Naive thymus-derived CD8-positive, alpha-beta T cell (primary cell): ENCODE measurements at places on chromosomes 5 and 9.
A peak's percentile ranks its signal among the peaks of the same experiment; 100 is the strongest.

DNA sequence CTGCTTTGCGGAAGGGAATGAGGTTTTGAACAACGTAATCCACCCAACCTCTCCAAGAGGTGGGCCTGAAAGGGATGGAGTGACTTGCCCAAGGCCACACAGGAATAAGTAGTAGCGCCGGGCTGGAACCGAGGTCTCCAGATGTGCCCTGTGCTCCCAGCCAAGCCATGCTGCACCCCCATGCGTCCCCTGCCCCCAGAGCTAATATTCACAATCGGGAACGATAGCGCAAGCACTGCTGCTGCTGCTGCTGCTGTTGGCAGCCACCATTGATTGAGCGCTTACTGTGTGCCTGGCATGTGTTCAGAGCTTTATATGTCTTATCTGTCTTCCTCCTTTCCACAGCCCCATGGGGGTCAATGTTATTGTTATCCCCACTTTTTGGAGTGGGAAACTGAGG is 43.9 kb downstream of the AMBP start:
- DNase-seq, result no peak
- no peaks in the 10 kb centered on the region for H3K27me3 ChIP-seq
- H3K36me3 ChIP-seq, result no peaks in the 10 kb centered on the region
- H3K4me3 ChIP-seq, result no peak overlapping the region
- no peaks in the 10 kb centered on the region for H3K4me1 ChIP-seq

- no peaks in the 10 kb centered on the region for H3K27me3 ChIP-seq
- H3K36me3 ChIP-seq, result no peaks in the 10 kb centered on the region
- no peak for DNase-seq
Measured at GRCh38 chr5:81755320-81755719, 4.4 kb upstream of the SSBP2 start.

- no peaks in the 10 kb centered on the region for H3K4me1 ChIP-seq
- H3K27ac ChIP-seq, result no peak overlapping the region
- H3K36me3 ChIP-seq, result no peaks in the 10 kb centered on the region
- DNase-seq, result no peak
- H3K27me3 ChIP-seq, result peaks cover 12% of the 10 kb centered on the region
- no peak overlapping the region for H3K4me3 ChIP-seq
Measured at GRCh38 chr5:154562244-154562880, 84.3 kb upstream of the HAND1 start.

DNA sequence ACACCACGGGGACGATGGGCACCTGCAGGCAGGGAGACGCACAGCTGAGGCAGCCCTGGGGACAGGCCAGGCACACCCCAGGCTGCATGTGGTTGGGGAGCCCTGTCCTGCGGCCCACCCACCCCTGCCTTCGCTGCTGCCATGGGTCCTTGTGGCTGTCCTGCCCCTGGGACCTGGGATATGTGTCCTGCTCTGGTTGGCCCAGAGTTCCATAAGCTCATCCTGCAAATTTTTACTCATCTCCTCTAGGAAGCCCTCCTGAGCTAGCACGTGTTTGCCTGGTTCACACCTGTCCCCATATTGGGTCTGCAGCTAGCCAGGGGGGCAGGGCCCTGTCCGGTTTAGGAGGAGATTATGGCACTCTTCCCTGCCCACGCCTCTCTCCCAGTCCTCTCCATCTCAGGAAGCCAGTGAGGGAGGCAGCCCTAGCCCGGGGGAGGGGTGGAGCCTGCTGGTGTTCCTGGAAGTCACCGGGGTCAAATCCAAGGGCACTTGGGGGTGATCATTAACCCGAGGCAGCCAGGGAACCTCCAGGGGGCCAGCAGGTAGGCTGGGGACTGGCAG is 12.2 kb downstream of the EGFL7 start:
- H3K27me3 ChIP-seq, result peaks cover 1% of the 10 kb centered on the region
- no peak for DNase-seq
- no peaks in the 10 kb centered on the region for H3K36me3 ChIP-seq
- H3K4me1 ChIP-seq, result peaks cover 7% of the 10 kb centered on the region

DNA sequence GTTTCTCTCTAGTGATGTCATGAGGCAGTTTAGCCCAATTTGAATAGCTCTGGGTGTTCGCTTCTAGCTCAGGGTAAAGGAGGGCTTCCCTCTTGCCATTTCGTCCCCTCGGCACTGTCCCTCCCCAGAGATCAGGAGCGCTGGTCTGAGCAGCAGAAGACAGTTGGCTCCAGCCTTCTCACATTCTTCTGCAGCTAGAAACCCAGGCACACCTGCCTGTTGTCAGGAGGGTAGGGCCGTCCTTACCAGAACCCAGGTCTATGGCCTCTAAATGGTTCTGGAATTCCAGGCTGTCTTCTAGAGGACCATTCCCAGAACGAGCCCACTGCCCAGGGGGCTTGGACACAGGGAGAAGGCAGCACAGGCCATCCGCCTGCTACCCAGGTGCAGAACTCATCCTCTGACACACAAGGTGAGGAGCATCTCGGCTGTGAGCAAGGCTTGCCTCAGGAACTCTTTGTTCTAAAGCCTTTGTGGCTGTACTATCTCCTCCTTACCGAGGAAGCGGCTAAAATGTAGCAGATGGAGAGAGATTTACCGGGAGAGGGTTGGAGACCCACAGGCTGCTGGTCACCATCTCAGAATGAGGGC is 255.6 kb upstream of the IRX2 start:
- H3K36me3 ChIP-seq, result no peaks in the 10 kb centered on the region
- H3K4me1 ChIP-seq, result no peaks in the 10 kb centered on the region
- H3K27me3 ChIP-seq, result no peaks in the 10 kb centered on the region
- H3K27ac ChIP-seq, result no peak overlapping the region
- no peak for DNase-seq

GRCh38 chr5:146334074-146334533 is 4.5 kb upstream of the POU4F3 start:
- peaks cover 15% of the 10 kb centered on the region for H3K4me1 ChIP-seq
- DNase-seq, result no peak
- H3K27me3 ChIP-seq, result peaks cover 73% of the 10 kb centered on the region
- no peak overlapping the region for H3K4me3 ChIP-seq

- H3K27ac ChIP-seq, result no peak overlapping the region
- H3K27me3 ChIP-seq, result peaks cover 10% of the 10 kb centered on the region
- no peaks in the 10 kb centered on the region for H3K4me1 ChIP-seq
- no peak for DNase-seq
- H3K36me3 ChIP-seq, result no peaks in the 10 kb centered on the region
Measured at GRCh38 chr5:156783092-156783491, 67.0 kb upstream of the PPP1R2B start.

- no peak overlapping the region for H3K4me3 ChIP-seq
- peaks cover 8% of the 10 kb centered on the region for H3K4me1 ChIP-seq
- no peaks in the 10 kb centered on the region for H3K27me3 ChIP-seq
- H3K36me3 ChIP-seq, result peaks cover 4% of the 10 kb centered on the region
Measured at GRCh38 chr9:35027374-35027773, 37.8 kb downstream of the DNAJB5 start.

- no peaks in the 10 kb centered on the region for H3K27me3 ChIP-seq
- no peaks in the 10 kb centered on the region for H3K4me1 ChIP-seq
- DNase-seq, result peak; percentile 52
Measured at GRCh38 chr9:36728651-36729520, 156.2 kb downstream of the MELK start.

DNA sequence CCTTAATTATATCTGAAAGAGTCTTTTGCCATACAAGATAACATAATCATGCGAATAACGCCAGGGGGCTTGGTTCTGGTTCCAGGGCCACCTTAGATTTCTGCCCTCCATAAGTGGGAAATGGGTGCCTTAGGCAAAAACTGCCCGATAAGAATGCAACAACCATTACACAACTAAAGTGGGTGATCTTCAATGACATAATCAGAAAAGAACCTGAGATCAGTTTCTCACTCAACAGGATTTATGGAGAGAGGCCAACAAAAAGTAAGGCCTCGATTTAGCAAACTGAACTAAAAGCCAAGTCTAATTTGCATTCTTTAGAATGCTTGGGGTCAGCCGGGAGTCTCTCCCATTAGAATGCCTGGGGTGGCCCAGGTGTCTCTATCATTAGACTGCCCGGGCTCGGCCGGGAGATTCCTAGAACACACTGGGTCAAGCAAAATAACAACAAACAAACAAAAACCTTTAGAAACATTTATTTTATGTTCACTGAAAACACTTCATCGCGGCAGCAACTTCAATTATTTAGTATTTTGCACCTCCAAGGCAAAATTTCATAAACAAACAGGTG is 194.8 kb downstream of the AUH start:
- DNase-seq, result no peak
- H3K4me1 ChIP-seq, result peaks cover 24% of the 10 kb centered on the region
- no peak overlapping the region for H3K27ac ChIP-seq
- H3K4me3 ChIP-seq, result no peak overlapping the region

DNA sequence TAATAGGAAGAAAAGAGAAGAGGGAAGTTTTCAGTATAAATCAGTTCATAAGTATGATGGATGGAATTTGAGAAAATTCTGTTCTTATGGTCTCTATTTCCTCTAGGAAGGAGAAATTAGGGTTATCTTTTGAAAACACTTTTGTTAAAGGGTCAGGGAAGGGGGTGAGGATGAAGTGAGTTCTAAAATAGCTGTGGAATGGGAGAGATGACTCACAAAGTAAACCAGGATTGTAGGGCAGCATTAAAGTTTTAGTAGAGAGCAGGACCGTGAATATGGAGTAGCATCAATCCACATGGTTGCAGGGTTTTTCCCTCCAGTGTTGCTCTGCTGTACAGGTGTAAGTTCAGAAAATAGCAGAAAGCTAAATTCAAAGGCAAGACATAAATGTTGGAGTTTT is 32.4 kb downstream of the MUSK start:
- no peaks in the 10 kb centered on the region for H3K36me3 ChIP-seq
- no peak overlapping the region for H3K4me3 ChIP-seq
- no peak for DNase-seq
- H3K27ac ChIP-seq, result no peak overlapping the region
- H3K27me3 ChIP-seq, result peaks cover 2% of the 10 kb centered on the region
- H3K4me1 ChIP-seq, result no peaks in the 10 kb centered on the region

- H3K36me3 ChIP-seq, result peaks cover 27% of the 10 kb centered on the region
- H3K4me3 ChIP-seq, result no peak overlapping the region
- no peaks in the 10 kb centered on the region for H3K27me3 ChIP-seq
- DNase-seq, result no peak
Measured at GRCh38 chr5:138177941-138178515, 402 bp downstream of the BRD8 start.

DNA sequence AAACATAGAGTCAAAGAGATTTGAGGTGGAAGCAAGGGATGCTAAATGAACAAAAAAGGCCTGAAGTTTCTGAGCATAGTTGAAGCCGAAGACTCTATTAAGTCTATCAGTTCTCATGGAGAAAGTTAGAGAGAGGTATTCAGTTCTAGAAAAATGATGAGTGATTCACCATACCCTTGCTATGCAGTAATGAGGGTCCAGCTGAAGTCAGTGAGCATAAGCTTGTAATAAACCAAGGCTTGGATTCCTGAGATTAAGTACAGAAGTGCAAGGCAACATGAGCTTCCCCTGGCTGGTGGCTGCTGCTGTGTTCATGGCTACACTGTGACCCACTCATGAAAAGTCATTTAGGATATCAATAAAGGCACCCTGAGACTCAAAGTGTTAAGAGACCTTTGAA is 129.7 kb upstream of the MTAP start:
- H3K4me3 ChIP-seq, result no peak overlapping the region
- H3K27ac ChIP-seq, result peak overlapping the region; percentile 55
- H3K4me1 ChIP-seq, result peaks cover 24% of the 10 kb centered on the region

GRCh38 chr9:34267660-34268059 is 61.4 kb downstream of the KIF24 start:
- H3K4me3 ChIP-seq, result no peak overlapping the region
- no peak for DNase-seq

GRCh38 chr5:116242343-116242742 is 157.5 kb downstream of the COMMD10 start:
- H3K4me3 ChIP-seq, result no peak overlapping the region
- H3K27me3 ChIP-seq, result no peaks in the 10 kb centered on the region
- H3K27ac ChIP-seq, result no peak overlapping the region
- peaks cover 37% of the 10 kb centered on the region for H3K36me3 ChIP-seq
- no peak for DNase-seq

DNA sequence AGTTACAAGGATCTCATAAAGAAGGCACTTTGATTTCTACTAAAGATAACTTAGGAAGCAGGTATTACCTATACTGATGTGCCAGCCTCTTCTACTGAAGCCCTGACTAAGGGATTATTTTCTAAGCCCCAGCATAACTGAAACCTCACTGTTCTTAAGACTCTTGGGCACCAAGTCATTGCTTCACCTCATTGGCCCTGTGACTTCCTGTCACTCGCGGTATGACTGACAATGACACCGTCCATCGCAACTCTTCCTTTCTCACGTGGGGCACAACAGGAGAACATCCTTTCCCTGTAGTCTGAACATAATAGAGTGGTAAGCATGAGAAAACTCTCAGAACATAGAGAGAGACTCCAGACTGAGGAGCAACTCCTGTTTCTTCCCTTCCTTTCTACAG is 6.4 kb downstream of the OR2V2 start:
- no peak for DNase-seq
- H3K4me1 ChIP-seq, result peaks cover 5% of the 10 kb centered on the region
- no peak overlapping the region for H3K4me3 ChIP-seq
- peaks cover 7% of the 10 kb centered on the region for H3K27me3 ChIP-seq
- no peaks in the 10 kb centered on the region for H3K36me3 ChIP-seq

DNA sequence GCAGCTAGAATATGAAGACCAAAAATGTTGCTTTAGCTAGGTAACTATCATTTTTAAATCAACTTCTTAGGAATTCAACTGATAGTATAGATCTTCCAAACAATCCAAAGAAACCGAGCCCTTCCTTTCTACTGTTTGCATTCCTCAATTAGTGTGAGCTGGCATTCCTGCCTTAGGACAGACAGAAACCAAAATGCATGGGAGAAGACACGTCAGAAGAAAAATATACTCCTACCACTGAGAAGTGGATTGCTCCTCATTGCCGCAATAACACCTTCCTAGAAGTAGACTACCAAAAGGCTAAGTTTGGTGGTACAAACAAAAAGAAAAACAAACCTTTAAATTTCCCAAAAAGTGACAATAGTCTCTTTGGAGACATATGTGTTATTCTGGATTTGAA is 440.0 kb downstream of the SEMA5A start:
- no peaks in the 10 kb centered on the region for H3K36me3 ChIP-seq
- H3K27ac ChIP-seq, result no peak overlapping the region
- H3K27me3 ChIP-seq, result no peaks in the 10 kb centered on the region
- H3K4me1 ChIP-seq, result no peaks in the 10 kb centered on the region

DNA sequence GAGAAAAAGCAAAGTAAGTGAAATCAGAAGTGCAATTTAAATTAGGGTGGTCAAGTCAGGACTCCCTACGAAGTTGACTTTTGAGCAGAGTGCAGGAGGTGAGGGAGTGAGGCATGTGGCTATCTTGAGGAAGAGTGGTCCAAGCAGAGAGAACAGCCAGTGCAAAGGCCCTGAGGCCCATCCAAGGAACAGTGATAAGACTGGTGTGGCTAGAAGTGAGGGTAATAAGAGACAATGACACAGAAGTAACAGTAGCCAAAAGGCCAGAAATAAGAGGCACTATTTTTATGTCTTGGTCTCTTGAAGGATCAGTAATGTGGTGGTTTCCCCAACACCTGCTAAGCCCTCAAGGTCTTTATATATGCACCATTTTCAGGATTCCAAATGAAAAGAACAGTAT is 120.4 kb downstream of the SLC1A3 start:
- peaks cover 3% of the 10 kb centered on the region for H3K27me3 ChIP-seq
- no peak overlapping the region for H3K4me3 ChIP-seq
- H3K4me1 ChIP-seq, result peaks cover 26% of the 10 kb centered on the region
- no peak overlapping the region for H3K27ac ChIP-seq

- H3K27ac ChIP-seq, result no peak overlapping the region
- H3K27me3 ChIP-seq, result no peaks in the 10 kb centered on the region
- H3K4me3 ChIP-seq, result no peak overlapping the region
- DNase-seq, result no peak
Measured at GRCh38 chr9:105297442-105298075, 53.1 kb downstream of the SLC44A1 start.
